ENCODE measurements at places on chromosomes 16 and 17. TPM values are rescaled to one million over a fixed set of nuclear protein-coding genes. Genes with fewer than 3 reads are reported as not detected.

DNA sequence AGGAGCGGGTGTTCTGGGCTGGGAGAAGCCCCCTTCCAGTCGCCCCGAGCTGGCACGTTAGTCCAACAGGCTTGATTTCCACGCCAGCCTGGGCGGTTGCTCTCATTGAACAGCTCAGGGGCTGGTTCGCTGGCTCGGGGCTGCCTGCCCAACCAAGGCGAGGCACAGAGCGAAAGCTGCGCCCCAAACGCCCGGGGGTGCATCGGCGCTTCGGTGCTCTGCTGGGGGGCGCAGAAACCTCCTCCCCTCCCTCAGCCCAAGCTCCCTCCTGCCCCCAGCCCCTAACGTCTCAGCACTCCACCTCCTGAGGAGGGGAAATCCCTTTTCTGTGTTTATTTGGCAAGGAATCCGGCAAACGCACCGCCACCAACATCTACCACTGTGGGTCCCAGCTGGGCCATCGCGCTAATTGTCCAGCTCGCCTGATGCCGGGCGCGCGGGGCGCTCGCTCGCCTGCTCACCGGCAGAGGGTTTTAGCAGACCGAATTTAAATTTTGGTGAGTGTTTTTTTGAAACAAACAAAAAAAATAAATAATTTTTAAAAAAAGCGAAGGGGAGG, 29.5 kb upstream of the RBFOX1 start:
- peak; percentile 73 for DNase-seq

The WRAP53 gene
- total RNA-seq: 32.9 TPM

The CDH3 gene
- total RNA-seq: 115 TPM

DNA sequence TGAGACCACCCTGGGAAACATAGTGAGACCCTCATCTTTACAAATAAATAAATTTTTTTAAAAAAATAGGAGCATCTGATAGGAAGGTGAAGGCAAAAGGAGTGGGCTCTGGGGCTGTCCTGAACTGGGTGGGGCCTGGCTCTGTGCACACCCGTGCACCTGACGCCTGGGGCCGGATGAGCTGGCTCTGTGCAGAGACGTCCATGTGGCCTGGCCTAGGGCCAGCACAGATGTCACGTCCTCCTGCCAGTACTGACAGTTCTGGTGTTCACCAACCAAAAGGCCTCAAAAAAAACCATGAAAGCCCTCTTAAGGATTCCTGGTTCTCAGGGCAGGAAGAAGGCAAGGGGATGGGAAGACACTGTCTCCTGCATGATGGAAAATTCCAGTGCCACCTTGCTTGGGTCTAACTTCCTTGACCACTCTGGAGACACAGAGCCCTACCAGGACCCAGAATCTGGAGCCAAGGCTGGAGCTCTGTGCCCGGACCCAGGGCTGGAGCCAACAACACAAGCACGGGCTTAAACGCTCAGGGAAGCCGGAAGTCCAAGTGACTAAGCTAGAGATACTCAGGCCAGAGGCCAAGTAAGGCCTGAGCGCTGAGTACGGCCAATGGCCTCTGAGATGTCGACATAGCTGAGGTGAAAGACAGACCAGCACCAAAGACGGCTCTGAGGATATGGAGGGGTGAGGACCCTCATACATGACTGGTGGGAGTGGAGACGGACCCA, 32.9 kb downstream of the COPRS start:
- no peak for DNase-seq

The METTL23 gene
- total RNA-seq: 54.4 TPM

GRCh38 chr17:41580687-41581365, 5.9 kb downstream of the KRT14 start:
- no peak for DNase-seq

GRCh38 chr17:77311371-77311981, 170.7 kb downstream of the SEC14L1 start:
- no peak for DNase-seq

GRCh38 chr17:20095336-20096080, 86.3 kb downstream of the SPECC1 start:
- DNase-seq: peak; percentile 76

- DNase-seq: peak; percentile 89
Observed at GRCh38 chr16:88784856-88785105, 239 bp downstream of the PIEZO1 start.

- peak; percentile 42 for DNase-seq
Observed at GRCh38 chr16:50303605-50304466, 37.5 kb downstream of the ADCY7 start.

GRCh38 chr17:28896884-28897768, at the start of gene FLOT2:
Gene FLOT2, minus strand, starts transcription at chr17:28897733. Its CDS starts 159 bp downstream, at chr17:28897574.
- DNase-seq: peak; percentile 95

The PTX4 gene
- total RNA-seq: not detected

DNA sequence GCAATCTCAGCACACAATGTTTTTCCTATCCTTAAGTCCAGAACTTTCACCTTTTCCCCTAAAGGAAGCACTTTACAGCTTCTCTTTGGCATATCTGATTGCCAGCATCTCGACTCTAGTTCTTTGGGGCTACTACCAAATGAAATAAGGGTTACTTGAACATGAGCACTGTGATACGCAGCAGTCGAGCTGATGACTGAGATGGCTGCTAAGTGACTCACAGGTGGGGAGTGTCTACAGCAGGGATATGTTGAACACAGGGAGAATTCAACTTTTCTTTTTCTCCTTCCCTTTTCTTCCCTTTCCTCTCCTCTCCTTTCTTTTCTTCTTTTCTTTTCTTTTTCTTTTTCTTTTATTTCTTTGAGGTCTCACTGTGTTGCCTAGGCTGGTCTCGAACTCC, 334.8 kb downstream of the MAF start:
- no peak for DNase-seq

GRCh38 chr17:40730970-40731369, 24.2 kb downstream of the KRT25 start:
- DNase-seq: no peak

DNA sequence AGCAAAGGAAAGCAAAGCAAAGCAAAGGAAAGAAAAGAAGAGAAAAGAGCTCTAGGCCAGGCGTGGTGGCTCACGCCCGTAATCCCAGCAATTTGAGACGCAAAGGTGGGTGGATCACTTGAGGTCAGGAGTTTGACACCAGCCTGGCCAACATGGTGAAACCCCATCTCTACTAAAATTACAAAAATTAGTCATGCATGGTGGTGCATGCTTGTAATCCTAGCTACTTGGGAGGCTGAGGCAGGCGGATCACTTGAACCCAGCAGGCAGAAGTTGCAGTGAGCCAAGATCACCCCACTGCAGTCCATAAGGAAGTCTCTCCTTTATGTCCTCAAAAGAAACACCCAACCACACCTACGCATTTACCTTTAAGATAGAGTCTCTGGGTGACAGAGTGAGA, 70.1 kb downstream of the ADAMTS18 start:
- no peak for DNase-seq

The CDRT15L2 gene
- not detected for total RNA-seq

DNA sequence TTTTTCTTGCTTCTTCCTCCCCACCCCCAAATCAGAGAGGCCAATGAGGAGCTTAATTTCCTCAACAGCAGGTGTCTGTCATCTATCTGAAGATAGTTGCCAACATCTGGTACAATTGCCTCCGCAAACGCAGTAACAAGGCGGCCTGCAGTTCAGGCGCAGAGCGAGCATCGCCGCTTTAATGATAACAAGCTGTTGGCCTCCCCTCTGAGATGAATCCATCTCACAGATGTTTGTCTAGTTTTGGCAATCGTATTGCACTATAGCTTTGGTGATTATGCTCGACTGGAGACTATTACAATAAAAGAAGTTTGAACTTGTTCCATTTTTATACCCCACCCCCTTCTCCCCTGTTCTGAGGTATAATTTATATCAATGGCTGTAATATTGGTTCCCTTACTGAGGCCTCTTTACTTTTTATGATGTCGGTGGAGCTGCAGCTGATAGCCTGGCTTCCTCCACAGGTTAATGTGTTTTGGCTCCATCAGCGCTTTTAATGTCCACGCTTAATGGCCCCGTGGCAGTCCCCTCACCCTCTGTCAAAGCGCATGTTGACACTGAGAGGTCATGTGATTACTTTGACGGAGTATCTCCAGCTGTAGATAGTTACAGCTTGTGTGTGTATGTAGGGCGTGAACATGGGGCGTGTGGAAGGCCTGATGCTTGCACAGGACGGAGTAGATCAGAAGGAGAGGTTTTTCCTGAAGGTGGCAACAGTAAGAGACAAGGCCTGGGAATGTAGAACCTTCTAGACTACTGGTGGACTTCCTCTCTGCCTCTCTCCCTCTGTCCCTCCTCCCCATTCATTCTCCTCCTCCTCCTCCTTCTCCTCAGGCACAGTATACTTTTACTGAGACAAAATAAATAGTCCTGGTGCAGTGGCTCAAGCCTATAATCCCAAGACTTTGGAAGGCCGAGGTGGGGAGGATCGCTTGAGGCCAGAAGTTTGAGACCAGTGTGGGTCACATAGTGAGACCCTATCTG, 164.7 kb downstream of the MSI2 start:
- no peak for DNase-seq

DNA sequence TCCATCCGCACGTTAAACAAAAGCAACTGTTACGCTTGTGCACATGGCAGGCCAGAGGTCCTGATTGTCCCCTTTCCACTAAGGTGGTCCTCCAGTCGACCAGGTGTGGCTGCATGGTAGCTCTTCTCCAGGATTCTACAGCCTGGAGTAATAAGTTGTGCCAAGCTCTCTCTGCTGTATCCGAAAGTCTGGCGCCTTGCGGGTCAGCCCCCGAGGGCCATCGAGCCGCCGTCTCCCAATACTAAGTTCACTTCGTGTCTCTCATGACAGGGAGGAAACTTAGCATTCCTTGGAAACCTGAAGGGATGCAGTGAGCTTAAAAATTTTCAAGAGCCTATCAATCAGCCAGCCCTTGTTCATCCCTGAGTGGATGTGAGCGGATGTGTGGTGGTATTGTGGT, 5.3 kb upstream of the ENDOV start:
- DNase-seq: no peak

GRCh38 chr16:24088767-24089166, 167.4 kb upstream of the CACNG3 start:
- no peak for DNase-seq

The WBP2 gene
- 44.8 TPM for total RNA-seq

The C17orf75 gene
- total RNA-seq: 73.0 TPM

The C17orf113 gene
- 1.0 TPM for total RNA-seq

The DHX58 gene
- total RNA-seq: 5.6 TPM

DNA sequence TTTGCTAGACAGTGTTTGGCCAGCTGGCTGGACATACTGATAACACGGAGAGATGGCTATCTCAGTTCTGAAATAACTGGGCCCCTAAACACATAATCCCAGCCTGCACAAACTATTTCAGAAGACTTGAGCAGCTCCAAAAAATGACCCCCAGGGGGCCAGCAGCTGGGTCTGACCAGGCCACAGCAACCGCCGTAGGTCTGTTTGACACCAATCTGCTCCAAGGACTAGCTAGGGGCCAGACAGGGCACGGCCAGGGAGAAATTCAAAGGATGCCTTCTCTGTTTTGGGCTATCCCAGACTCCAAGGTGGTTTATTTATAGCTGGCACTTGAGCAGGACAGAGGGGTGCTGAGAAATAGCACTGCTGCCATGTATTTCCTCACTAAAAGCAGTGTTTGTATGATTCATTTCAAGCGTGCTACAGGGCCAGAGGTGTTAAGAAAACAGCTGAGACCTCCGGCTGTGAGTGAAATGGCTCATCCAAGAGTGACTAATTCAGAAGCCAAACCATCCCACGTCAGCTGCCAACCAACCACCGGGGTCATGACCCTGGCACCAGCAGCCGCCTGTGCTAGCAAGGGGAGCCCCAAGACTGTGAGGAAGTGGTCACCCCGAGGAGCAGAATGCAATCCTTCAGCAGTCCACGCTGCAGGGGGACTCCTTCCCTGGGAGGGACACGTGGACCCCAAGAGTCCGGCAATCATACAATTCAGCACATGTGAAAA, 5.7 kb downstream of the GGA2 start:
- no peak for DNase-seq

DNA sequence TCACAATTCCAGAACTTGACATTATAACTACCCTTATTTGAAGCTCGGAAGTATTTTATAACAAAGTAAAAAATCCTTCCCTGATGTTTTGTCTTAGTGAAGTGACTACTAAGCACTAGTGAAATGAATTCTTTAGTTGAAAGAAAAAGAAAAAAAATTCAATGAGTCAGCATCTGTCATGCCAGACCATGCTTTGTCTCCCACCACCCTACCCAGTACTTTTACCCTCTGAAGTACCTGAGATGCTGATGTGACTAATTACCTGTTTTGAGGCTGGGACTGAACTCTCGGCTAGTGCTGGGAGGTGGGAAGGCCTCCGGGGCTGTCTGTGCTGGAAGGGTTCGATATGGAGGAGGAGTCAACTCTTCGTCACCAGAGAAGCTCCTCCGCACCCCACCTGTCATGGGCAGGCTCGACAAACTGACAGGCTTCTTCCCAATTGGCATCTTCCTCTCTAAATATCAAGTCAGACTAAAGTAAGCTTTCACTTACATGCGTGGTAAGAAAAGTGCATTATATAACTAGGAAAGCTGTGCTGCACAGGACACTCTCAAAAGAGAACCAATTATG, 19.6 kb downstream of the NME2 start:
- DNase-seq: peak; percentile 16

The PRSS36 gene
- total RNA-seq: 1.1 TPM

The CDK5R1 gene
- total RNA-seq: 9.9 TPM

DNA sequence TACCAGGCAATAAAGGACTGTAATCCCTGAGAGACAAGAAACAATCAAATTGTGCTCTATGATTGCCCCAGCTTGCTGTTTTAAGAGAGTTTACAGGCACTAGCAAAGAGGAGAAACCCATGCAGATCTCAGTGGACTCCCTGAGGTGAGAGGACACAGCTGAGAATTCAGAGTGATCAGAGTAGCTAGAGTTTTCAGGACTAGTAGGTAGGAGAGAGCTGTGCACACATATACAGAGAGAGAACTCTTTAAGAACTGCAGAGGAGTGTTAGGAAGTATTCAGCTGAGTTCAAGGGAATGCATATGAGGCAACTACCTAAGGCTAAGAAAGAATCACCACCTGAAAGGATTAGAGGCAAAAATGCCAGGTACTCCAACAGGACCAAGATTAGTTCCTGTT, 904.8 kb downstream of the CDH8 start:
- DNase-seq: peak; percentile 41

DNA sequence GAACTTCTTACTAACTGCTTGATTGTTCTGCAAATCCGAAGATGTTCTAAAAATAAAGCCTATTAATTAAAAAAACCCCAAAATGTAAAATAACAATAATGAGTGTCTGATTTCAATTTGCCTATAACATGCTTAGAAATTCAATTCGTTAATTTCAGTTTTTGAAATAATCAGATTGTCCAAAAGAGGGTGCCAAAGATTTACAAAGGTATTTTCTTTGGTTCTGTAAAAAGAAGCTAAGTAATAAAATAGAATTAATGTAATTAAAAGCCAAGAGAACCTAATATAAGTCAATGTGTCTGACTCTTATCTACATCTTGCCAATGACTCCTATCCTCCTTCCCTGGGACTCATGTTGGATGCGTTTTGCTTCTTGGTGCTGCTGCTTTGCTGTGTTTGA, 75.0 kb upstream of the CPHXL start:
- no peak for DNase-seq

- no peak for DNase-seq
Observed at GRCh38 chr16:77299395-77299794, 100.2 kb downstream of the SYCE1L start.

- DNase-seq: no peak
Observed at GRCh38 chr17:49086649-49087048, 45.9 kb upstream of the B4GALNT2 start.
